Nephron progenitor cell (in vitro differentiated cells): ENCODE measurements at places on chromosomes 2 and 18.
A peak's percentile ranks its signal among the peaks of the same experiment; 100 is the strongest.

- H3K4me1 ChIP-seq, result peaks cover 10% of the 10 kb centered on the region
- no peaks in the 10 kb centered on the region for H3K36me3 ChIP-seq
- no peak overlapping the region for H3K27ac ChIP-seq
Observed at GRCh38 chr2:164046040-164046439, 310.2 kb upstream of the FIGN start.

DNA sequence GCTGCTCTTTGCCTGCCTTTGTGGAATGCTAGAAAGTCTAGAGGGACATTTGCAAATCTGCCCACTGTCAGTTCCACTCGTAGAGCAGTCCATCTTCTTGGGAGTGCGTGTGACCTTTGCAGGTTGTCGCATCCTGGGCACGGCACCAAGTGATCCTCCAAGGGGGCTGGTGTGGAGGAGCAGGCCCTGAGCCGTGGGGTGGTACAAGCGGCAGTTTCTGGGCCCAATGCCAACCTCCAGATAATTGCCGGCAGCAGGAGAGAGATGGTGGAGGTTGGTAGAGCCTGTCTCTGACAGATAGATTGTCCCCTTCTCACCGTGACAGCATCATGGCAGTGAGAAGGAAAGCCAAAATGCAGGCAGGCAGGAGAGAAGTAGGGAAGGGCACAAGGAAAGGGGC, 150.7 kb upstream of the SLC14A2 start:
- DNase-seq, result no peak
- H3K36me3 ChIP-seq, result no peaks in the 10 kb centered on the region
- H3K27ac ChIP-seq, result peak overlapping the region; percentile 29
- no peak overlapping the region for H3K4me3 ChIP-seq

DNA sequence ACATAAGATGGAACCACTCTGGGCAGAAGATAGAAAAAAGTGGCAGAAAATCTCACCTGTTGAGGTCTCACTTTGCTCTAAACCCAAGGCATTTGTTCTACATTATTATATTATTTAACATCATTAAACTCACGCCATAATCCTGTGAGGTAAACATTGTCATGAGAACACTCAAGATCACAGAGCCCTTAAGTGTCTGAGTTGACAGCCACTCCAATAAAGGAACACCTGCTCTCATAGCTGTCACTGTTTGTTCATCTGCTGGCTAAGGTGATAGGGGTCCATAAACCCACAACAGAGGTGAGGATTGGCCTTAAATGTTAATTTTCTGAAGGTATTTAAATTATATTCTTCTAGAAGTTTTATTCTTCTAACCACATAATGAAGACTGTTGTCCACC, 439.7 kb downstream of the RIT2 start:
- H3K4me1 ChIP-seq, result peaks cover 7% of the 10 kb centered on the region
- H3K36me3 ChIP-seq, result no peaks in the 10 kb centered on the region
- no peak for DNase-seq
- no peak overlapping the region for H3K4me3 ChIP-seq
- no peak overlapping the region for H3K27ac ChIP-seq

DNA sequence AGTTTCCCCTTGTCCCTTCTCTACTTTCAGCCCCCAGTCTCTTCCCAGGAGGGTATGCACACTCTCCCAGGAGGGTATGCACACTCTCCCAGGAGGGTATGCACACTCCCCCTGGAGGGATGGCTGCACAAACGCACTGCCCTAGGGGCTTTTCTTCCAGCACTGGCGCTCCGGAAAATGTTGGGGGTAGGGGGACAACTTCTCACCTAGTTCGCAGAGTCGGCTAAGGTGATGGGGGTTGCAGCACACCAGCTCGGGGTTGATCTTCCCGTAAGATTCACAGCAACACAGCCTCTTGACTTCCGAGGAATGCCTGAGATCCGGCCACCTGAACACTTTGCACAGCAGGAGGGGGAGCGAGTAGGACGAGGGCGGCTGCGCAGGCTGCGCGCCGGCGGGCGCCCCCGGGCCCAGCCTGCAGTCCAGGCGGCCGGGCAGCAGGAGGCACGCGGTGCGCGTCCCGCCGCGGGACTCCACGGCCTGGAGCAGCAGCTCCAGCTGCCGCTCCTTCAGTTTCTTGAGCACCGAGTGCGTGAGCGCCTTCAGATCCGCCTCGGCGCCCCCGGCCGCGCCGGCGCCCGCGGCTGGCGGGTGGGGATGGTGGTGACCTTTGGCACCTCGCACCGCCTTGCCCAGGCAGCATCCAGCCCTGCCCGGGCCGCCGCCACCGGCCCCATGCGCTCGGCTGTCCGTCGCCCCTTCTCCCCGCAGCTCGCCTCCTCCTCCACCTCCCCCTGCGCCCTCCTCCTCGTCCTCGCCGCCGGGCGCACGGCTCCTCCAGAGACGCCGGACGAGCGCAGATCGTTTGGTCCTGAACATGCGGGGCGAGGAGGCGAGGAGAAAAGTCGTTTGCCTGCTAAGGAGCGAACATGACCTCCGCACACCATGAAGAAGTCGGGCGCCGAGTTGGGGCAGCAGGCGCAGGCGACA, 894 bp downstream of the SMAD7 start:
- peak overlapping the region; percentile 99 for H3K27ac ChIP-seq
- H3K4me3 ChIP-seq, result peak overlapping the region; percentile 99
- H3K36me3 ChIP-seq, result peaks cover 10% of the 10 kb centered on the region
- DNase-seq, result peak; percentile 62

- H3K36me3 ChIP-seq, result no peaks in the 10 kb centered on the region
- H3K27ac ChIP-seq, result no peak overlapping the region
- H3K27me3 ChIP-seq, result no peaks in the 10 kb centered on the region
- no peak for DNase-seq
- H3K4me3 ChIP-seq, result no peak overlapping the region
Observed at GRCh38 chr2:83002706-83003105, 1456.4 kb downstream of the SUCLG1 start.

GRCh38 chr2:153828335-153828734, 43.4 kb upstream of the GALNT13 start:
- no peak for DNase-seq
- H3K27me3 ChIP-seq, result peaks cover 4% of the 10 kb centered on the region
- H3K36me3 ChIP-seq, result peaks cover 12% of the 10 kb centered on the region
- H3K4me1 ChIP-seq, result no peaks in the 10 kb centered on the region
- no peak overlapping the region for H3K4me3 ChIP-seq

- H3K4me3 ChIP-seq, result no peak overlapping the region
- no peaks in the 10 kb centered on the region for H3K36me3 ChIP-seq
- peaks cover 62% of the 10 kb centered on the region for H3K4me1 ChIP-seq
- peak overlapping the region; percentile 79 for H3K27ac ChIP-seq
Observed at GRCh38 chr18:31250902-31251301, 67.1 kb upstream of the DSG1 start.

GRCh38 chr2:143935482-143935752, 584.5 kb downstream of the ZEB2 start:
- peaks cover 39% of the 10 kb centered on the region for H3K4me1 ChIP-seq
- DNase-seq, result no peak
- no peak overlapping the region for H3K27ac ChIP-seq
- no peak overlapping the region for H3K4me3 ChIP-seq
- peaks cover 33% of the 10 kb centered on the region for H3K27me3 ChIP-seq

GRCh38 chr18:76064998-76065397, 430.0 kb downstream of the ZNF516 start:
- H3K36me3 ChIP-seq, result peaks cover under 1% of the 10 kb centered on the region
- no peak overlapping the region for H3K27ac ChIP-seq
- peaks cover 10% of the 10 kb centered on the region for H3K27me3 ChIP-seq
- peak; percentile 27 for DNase-seq
- no peak overlapping the region for H3K4me3 ChIP-seq

- no peak overlapping the region for H3K4me3 ChIP-seq
- no peaks in the 10 kb centered on the region for H3K36me3 ChIP-seq
- H3K27ac ChIP-seq, result no peak overlapping the region
- no peak for DNase-seq
Observed at GRCh38 chr2:136324966-136325365, 207.0 kb upstream of the CXCR4 start.

- no peak for DNase-seq
- H3K36me3 ChIP-seq, result no peaks in the 10 kb centered on the region
- H3K27ac ChIP-seq, result no peak overlapping the region
- no peak overlapping the region for H3K4me3 ChIP-seq
- peaks cover 6% of the 10 kb centered on the region for H3K4me1 ChIP-seq
Observed at GRCh38 chr2:62054029-62054791, 141.7 kb upstream of the B3GNT2 start.

- peaks cover 17% of the 10 kb centered on the region for H3K27me3 ChIP-seq
- H3K27ac ChIP-seq, result no peak overlapping the region
- DNase-seq, result no peak
- H3K36me3 ChIP-seq, result no peaks in the 10 kb centered on the region
Observed at GRCh38 chr2:6800553-6800952, 65.2 kb downstream of the CMPK2 start.

DNA sequence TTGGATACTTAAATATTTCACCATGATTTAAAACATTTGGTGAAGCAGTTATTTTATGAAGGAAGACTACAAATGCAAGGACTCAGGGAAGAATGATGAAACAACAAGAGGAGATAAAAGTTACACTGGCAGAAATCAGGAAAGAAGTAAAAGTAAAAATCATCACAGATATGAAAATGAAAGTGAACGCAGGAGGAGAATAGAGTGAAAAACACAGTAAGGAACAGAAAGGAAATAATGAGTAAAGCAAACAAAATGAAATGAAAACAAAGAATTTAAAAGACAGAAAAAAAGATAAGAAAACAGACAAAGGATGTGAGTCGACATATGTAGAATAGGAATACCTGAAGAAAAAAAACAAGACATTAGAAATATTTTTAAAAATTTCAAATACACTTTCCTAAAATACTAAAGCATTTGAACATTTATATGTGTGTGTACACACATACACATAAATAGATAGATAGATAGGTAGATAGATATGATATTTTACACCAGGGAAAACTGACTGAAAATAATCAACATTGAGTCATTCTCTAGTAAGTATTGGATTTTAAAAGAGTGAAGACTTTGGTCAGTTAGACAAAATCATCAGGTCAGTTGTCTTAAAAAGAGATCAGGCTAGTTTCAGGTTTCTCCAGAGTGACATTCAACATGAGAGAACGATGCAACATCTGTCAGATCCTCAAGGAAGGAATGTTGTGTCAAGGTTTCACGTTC, 12.1 kb upstream of the KDSR start:
- H3K36me3 ChIP-seq, result peaks cover 5% of the 10 kb centered on the region
- no peak overlapping the region for H3K27ac ChIP-seq
- DNase-seq, result no peak
- H3K4me3 ChIP-seq, result no peak overlapping the region

GRCh38 chr2:101679037-101679726, 18.3 kb upstream of the MAP4K4 start:
- peaks cover 6% of the 10 kb centered on the region for H3K27me3 ChIP-seq
- H3K36me3 ChIP-seq, result no peaks in the 10 kb centered on the region
- H3K4me1 ChIP-seq, result peaks cover 7% of the 10 kb centered on the region
- no peak overlapping the region for H3K4me3 ChIP-seq
- DNase-seq, result no peak

GRCh38 chr2:157785200-157785599, 90.9 kb downstream of the ACVR1 start:
- peaks cover 13% of the 10 kb centered on the region for H3K36me3 ChIP-seq
- DNase-seq, result no peak
- H3K4me1 ChIP-seq, result peaks cover 6% of the 10 kb centered on the region

GRCh38 chr18:64210401-64210949, 61.6 kb upstream of the LINC00305 start:
- H3K27ac ChIP-seq, result no peak overlapping the region
- DNase-seq, result no peak
- H3K27me3 ChIP-seq, result no peaks in the 10 kb centered on the region
- H3K4me3 ChIP-seq, result no peak overlapping the region

DNA sequence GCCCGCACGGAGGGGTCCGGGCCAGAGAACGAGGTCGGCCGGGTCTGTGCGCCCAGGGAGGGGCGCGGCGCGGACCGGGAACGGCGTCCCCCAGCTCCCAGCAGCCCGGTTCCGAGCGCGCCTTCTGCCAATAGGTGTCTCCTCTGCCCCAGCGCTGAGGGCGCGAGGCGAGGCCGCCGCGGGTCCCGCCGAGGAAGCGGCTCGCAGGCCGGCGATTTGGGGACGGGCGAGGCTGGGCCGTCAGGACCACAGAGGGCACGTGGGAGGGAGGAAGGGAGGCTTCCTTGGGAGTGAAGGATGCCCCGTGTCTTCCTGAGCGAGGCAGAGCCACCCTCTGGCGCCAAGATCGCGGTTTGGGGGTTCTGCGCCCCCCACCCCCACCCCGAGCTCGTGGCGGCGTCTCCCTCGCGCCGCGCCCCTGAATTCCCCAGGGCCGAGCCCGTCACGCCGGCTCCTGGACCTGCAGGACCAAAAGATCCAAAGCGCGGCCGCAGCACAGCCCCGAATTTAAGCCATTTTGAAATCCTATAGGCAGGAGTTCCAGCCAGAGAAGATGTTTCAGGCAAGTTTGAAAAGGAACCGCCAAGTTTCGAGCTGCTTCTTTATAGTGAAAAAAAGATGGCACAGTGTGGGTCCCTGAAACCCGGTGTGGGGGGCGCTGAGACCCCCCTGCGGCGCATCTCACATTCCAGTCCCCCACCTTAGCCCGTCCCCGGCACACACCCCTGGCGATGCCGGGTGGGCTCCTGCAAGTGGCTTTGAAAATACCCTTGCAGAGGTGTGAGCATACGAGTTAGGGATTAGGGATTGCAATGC, 909 bp downstream of the NFATC1 start:
- H3K4me3 ChIP-seq, result no peak overlapping the region
- peaks cover 28% of the 10 kb centered on the region for H3K4me1 ChIP-seq
